Stimulated activated CD8-positive, alpha-beta memory T cell treated with anti-CD3 and anti-CD28 coated beads, Interleukin-4, amount 100 ng/mL, for 1 hour (primary cell): ENCODE measurements at places on chromosomes 7 and 10.
A peak's percentile ranks its signal among the peaks of the same experiment; 100 is the strongest.

- peak; percentile 27 for DNase-seq
Measured at GRCh38 chr7:44460325-44460724, 30.1 kb downstream of the NUDCD3 start.

DNA sequence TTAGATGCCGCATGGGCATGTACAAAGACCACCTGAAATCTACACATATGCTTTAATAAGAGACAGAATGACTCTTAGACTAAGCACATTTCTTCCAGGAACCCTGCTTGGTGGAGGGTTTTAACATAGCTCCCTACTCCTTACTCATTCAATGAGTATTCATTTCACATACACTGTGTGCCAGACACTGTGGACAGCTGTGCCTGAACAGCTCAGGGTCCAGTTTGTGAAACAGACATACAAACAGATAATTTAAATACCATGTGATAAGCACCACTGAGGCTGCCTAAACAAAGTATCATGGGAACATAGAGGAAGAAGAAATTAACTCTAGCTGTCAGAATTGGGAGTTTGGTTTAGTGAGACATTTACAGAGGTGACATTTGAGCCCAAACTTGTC is 65.2 kb upstream of the ITPRID1 start:
- no peak for DNase-seq

- DNase-seq: no peak
Measured at GRCh38 chr10:120806081-120806480, 45.1 kb upstream of the WDR11 start.

GRCh38 chr7:137791930-137792329 is 54.8 kb downstream of the DGKI start:
- DNase-seq: no peak

DNA sequence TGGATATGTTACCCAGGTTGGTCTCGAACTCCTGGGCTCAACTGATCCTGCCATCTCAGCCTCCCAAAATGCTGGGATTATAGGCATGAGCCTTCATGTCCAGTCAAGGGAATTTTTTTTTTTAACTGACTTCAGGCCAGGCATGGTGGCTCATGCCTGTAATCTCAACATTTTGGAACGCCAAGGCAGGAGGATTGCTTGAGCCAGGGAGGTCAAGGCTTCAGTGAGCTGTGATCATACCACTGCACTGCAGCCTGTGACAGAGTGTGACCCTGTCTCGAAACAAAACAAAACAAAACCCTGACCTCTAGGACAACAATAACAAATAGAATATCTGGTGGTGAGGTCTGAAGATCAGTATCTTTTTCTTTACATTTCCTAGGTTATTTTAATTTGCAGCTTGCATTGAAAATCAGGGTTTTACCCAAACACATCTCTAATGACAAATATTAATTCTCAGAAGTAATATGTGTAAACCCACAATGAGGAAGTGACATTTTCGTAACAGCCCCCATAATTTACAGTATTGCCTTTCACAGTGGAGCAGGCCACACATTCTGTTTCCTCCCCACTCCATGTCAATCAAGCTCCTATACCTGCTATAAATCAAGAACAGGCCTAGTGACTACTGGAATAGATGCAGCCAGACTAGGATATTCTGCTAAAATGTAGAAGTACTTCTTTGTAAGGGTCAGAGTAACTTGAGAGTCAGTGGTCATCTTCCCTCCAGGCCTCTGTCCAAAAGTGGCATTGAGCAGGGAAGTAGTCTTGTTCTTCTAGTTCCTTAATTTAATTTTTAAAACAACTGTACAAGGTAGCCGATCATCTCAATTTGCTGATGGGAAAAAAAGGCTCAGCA is 43.3 kb upstream of the ECHDC3 start:
- no peak for DNase-seq

- no peak for DNase-seq
Measured at GRCh38 chr10:108307925-108308312, 1143.4 kb upstream of the SORCS1 start.

DNA sequence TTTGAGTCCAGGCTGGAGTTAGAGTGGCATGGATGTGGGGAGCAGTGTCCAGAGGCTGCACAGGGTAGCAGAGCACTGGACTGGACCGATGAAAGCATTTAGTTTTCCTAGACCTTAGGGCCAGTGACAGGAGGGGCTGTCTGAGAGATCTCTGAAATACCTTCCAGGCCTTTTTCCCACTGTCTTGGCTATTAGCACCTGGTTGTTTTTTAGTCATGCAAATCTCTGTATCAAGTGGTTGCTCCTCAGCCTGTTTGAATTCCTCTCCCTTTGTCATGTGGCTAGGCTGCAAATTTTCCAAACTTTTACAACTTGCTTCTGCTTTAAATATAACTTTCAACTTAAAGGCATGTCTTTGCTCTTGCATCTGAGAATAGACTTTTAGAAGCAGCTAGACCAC is 504.3 kb upstream of the VSTM2A start:
- DNase-seq: no peak

- no peak for DNase-seq
Measured at GRCh38 chr10:122239578-122240257, 31.4 kb upstream of the BTBD16 start.

GRCh38 chr10:69728335-69728870 is 73.3 kb upstream of the COL13A1 start:
- DNase-seq: no peak

DNA sequence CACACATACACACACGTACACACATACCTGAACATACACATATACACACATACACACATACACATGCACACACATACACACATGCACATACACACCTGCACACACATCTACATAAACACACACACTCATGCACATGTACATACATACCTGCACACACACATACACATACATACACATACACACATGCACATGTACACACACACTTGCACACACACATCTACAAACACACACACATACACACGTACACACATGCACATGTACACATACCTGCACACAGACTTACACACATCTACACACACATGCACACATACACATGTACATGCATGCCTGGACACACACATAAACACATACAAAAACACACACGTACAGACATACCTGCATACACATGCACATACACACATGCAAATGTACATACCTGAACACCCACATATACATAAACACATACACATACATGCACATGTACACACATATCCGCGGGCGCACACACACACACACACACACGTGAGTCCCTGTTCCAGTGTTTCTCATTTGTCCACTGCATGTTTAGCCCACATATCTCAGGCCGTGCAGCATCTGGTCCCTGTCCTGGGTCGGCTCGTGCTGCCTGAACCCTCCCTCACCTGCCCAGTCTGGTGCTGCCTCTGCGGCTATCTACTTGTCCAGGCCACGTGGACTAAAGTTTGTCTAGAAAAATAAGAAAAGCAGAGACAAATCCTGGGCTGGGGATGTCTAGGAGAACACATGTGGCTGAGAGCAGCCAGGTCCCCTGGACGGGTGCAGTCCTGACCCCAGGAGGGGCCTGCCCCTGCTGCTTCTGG is 238.7 kb downstream of the TCERG1L start:
- DNase-seq: no peak

GRCh38 chr7:23679898-23680413 is at the start of gene FAM221A:
TSS of gene FAM221A (plus strand) at chr7:23680199. CDS start at chr7:23680219, 20 bp downstream.
- DNase-seq: peak; percentile 47

DNA sequence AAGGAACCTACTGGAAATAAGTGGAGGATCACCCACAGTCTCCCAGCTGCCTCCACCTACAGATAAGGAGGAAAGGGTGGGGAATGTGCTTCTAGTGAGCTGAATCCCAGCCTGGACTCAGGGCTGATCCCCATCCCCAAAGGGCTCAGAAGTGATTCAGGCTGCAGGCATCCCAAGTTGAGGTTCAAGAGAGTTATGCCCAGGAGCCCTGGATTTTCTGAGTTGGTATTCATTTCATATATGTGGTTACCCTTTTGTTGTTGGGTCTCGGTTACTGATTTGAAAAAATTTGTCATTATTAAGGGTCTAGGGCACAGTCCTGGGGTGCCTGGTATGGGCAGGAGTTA is 30.0 kb upstream of the SRGN start:
- no peak for DNase-seq

GRCh38 chr7:133561396-133561795 is 308.5 kb downstream of the EXOC4 start:
- no peak for DNase-seq

DNA sequence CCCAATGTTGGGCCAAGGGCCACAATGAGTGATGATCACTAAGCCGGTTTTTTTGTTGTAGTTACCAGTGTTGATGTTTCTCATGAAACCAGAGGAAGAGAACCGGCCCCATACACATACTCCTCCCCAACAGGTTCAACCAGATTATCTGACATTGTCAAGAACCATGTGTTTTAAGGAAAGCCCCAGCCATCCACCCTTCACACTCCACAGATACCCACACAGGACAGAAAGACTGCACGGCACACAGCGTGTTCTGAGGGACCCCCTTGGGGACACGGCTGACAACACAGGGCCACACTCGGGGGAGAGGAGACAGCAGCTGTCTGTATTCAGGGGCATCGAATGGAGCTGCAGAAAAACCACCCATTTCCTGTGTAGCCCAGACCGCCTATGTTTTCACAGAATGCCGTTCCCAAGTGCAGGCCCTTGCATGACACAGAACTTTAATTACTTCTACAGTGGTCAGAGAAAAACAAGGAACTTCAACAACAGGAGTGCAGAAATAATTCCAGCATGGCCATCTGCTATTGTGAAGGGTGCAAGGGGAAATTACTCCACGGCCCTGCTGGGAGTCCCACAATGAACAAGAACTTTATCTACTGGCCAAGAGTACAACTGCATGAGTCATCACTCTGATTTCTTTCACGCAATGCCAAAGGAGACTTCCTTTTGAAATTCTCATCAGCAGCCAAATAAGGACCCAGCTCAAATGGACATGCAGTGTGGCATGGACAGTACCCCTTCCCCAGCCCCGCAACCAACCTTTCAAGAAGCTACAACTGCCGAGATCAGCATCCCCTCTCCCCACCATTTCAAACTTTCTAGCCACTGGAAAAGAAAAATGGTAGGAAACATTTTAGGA is 2.3 kb downstream of the KLF6 start:
- DNase-seq: no peak

DNA sequence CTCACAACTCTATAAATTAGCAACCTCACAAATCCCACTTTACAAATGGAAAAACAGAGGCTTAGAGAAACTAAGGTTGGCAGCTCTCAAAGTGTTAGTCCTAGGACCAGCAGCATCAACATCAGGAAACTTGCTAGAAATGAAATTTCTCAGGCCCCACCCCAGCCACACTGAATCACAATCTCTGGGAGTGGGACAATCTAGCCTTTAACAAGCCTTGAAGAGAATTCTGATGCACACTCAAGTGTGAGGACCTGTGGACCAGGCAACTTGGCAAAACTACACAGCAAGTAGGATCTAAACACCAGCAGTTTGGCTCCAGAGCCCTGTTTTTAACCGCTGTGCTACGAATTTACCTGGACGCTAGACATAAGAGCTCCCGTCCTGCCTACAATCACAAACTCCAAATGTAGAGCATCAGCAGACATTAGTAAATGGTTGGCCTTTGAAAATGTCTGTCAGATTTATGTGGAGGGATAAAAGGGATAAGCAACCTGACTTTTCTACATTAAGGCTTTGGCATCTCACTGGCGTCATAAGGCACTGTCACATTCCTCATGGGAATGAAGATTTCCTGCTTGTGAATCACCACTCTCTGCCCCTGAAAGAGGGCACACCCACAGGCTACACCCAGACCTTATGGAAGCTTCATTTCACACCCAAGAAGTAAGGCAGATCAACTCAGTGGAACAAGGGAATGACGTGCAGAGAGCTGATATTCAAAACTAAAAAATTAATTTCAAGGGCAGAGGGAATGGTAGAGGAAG is 34.5 kb downstream of the PPP1R3C start:
- DNase-seq: no peak

DNA sequence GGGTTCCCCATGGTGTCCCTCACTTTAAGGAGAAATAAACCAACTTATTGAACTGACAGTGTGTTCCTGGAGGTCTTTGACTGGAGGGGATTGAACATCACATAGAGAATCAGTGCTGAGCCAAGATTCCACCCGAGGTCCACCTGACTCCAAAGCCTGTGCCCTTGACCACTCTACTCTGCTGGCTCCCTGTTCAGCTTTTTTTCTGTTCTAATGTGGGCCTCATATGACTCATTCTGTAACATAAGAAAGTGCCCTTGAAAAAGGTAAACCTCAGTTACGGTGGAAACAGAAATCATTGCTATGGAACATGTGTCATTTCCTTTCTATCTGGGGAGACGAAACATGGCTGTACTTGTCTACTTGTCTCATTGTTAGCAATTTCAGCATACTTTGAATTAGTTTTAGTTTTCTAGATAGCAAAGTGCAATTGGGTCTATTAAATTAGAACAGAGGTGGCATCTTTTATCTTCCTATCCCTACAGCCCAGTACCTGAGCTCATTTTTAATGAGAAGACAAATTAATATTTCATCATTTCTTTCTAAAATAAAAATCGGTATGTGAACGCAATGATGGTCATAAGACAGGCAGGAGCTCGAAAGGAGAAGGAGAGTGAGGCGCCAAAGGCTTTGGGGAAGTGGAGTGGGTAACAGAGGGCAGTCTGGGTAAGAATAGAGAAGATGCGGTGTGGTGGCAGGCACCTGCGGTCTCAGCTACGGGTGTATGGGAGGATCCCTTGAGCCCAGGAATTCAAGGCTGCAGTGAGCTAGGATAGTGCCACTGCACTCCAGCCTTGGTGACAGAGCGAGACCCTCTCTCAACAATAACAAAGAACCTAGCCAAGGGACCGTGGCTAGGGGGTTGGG is 1.5 kb downstream of the GSDME start:
- DNase-seq: no peak
